BJ (cell line): ENCODE measurements at places on chromosomes 12 and 14. TPM values are rescaled to one million over a fixed set of nuclear protein-coding genes. Genes with fewer than 3 reads are reported as not detected.

GRCh38 chr12:89971880-89972279 lies 263.2 kb upstream of the ATP2B1 start:
- DNase-seq: no peak

- peak; percentile 91 for DNase-seq
Observed at GRCh38 chr14:21557084-21557901, 22.6 kb downstream of the OR10G3 start.

DNA sequence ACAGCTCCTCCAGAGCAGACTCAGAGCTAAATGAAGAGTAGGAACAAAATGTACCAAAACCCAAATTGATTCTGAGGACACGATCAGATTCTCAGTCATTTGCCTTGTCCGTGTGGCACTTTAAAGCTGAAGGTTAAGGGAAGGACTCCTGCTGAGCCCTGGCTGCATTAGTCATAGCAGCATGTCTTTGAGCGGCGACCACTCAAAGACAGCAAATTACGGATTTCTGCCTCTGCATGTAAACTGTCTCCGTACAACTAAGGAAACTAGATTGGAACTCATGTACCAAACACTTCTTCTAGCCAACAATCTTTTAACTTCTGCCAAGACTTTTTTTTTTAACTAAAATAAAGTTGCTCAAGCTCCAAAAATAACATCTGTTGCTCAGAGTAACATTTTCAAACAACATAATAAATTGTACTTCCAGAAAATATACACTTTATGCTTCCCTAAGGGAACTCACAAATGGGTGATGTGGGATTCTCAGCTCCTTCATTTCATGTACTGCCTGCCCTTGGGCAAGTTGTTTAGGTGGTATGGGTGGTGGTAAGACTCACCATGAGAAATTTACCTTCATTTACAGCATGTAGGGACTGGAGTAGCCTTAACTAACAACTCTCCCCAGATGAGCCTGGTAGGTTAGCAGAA lies 56.1 kb downstream of the RERG start:
- no peak for DNase-seq

DNA sequence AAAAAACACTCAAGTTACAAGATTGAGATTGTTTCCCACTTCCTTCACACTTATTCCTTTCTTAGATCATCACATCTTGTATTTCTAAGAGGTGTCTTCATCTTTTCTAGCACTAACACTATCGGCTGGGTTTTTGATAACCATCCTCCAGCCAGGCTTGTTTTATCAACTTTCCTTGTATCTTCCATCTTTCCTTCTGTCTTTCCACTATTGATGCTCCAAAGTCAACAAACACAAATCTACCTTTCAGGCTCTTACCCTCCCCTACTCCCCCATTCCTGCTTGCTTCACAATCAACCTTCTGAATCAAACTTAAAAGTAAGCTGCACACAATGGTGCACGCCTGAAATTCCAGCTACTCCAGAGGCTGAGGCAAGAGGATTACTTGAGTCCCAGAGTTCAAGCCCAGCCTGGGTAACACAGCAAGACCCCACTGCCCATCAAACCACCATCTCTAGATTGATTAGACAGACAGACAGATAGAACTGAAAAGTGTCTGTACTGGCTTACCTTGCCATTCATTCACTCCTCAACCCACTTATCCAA lies 12.9 kb downstream of the MED13L start:
- DNase-seq: no peak

DNA sequence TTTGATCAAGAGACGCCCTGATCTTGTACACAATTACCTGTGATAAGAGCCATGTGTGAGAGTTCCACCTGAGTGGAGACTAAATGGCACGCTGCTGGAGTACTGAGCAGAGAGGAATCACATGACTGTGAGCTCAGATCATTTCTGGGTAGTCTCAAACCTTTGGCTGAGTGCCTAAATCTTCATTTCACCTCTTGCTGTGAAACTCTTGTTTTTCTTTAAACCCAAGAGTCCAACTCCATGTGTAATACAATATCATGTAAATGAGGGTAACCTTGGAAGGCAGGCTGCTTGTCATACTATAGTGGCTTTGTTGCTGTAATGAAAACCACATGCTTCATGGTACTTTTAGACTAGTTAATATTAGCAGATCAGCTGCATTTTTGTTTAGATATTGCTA lies 156.9 kb downstream of the CAND1 start:
- no peak for DNase-seq

ATP6V1D gene
- polyA plus RNA-seq: 62.1 and 100 TPM in 2 replicates

NAV3 gene
- polyA plus RNA-seq: 91.7 and 93.5 TPM in 2 replicates

KRT4 gene
- 0.06 and 0.12 TPM in 2 replicates for polyA plus RNA-seq

BIN2 gene
- polyA plus RNA-seq: not detected in 2 replicates
